Uterus (tissue), 4 donors: ENCODE measurements at places on chromosomes 7 and 10. TPM values are rescaled to one million over a fixed set of nuclear protein-coding genes. Genes with fewer than 3 reads are reported as not detected.

GRCh38 chr10:115167751-115168150, 74.6 kb downstream of the ATRNL1 start:
- no peak for DNase-seq

GRCh38 chr10:124717911-124718741, 26.1 kb downstream of the FAM53B start:
- no peak for DNase-seq

DNA sequence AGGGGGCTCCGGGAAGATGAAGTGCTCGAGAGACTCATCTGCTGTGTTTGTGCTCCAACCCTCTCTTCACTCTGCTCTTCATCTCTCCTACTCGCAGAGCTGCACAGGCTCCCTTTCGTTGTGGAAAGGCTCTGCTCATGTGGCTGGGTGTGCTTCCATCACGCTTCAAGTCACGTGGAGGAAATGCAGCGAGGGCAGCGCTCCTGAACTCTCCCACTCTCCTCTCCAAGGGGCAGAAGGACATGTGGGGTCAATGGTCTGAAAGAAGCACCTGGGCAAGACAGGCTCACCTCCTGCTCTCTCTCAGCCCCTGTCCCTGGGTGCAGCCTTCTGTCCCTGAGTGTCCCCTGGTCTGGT, 72.6 kb downstream of the USP6NL start:
- no peak for DNase-seq

DNA sequence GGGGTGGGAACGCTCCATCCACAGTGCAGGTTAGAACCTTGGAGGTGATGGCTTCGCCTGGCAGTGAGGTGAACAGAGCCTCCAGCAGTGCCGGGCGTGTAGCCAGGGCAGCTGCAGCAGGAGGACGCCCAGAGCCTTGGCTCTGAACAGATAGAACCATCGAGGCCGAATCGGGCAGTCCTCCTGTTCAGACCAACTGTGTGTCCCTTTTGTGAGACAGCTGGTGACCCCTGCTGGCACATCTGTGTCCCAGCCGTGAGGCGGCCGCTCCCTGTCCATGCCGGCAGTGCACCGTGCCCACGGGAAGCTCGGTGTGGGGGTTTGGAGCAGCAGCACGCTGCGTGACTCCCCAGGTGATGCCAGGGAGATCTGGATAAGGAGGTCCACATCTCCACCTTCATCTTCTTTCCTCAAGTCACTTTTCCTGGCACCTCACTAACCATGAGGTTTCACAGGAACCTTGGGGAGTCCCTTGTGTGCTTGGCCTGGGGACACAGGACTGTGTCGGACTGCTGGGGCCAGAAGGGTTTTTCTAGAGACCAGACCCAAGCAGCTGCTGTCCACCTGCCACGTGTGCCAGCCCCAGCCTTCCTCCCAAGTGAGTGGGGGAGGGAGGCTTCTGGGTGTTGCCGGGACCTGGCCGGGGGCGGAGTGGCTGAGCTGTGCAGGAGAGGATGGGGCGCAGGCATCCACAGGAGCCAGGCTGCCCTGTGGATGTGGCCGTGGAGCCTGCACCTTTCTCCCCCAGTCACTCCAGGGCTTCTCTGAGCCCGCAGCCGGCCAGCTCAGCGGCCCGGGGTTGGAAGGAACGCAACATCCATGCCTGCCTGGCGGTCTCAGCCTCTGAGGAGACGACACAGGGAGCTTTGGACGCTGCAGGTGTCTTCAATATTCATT, 69.4 kb downstream of the DNAJB6 start:
- no peak for DNase-seq

DNA sequence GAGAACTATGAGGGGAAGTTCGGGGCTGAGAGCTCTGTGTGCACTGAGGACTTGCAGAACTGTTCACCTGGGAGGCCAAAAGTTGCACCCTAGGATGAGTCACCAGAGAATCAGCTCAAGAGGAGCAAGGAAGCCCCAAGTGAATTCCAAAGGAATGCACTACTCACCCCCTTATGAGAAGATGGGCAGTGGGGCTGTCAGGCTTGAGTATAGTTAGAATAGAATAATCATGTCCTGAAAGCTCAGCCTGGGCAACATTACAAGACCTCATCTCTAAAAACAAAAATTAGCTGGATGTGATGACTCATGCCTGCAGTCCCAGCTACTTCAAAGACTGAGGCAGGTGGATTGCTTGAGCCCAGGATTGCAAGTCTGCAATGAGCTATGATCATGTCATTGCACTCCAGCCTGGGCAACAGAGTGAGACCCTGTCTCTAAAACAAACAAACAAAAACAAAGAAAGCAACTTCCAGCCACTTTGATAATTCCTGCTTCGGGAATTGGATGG, 30.0 kb downstream of the MAP3K8 start:
- no peak for DNase-seq

DNA sequence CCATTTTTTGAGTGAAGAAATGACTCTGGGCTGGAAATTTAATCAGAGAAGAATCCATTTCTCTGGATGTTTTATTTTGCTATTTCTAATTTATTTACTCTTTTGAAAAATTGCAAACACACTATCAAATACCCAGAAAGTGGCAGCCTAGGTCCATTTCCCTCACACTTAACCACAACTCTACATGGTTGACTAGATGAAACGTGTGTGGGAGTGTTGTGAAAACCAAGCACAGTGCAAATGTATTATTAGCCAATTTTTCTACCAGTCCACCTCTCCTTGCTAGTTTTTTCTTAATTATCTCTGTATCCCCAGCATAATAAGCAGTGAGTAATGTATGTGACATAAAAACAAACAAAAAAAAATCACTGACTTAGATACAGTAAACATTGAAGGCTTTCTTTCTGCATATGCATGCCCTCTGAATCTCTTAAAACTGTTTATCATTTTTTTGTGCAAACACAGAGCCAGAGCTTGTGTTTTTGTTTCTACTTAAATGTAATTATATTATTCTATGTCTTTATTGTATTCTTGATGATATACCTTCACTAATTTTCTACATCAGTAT, 30.9 kb downstream of the SCIN start:
- DNase-seq: no peak

- DNase-seq: no peak
These were observed 36.3 kb downstream of the MET start for GRCh38 chr7:116708248-116708647.

GRCh38 chr10:63628526-63629362, 107.5 kb downstream of the REEP3 start:
- peak; percentile 52 for DNase-seq

DNA sequence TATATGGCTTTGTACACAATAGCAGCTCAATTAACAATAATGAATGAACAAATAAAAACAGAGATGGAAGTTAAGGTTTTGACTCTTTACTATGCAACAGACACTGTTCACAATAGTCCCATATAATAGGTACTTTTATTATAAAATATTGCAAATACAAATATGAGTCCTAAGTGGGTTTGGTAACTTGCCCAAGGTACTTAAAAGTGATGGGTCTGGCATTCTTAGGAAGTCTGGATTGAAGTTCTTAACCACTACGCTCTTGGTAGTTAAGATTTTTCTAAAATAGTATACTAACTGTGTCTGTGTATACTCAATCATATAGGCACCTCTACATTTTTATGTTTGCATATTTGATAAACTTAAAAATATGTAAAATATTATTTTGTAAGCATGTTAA, 55.5 kb downstream of the HGF start:
- DNase-seq: no peak

- DNase-seq: no peak
These were observed 650 bp downstream of the UBE2D1 start for GRCh38 chr10:58335306-58336005.

- no peak for DNase-seq
These were observed 396.5 kb downstream of the ADRA2A start for GRCh38 chr10:111473361-111473760.

DNA sequence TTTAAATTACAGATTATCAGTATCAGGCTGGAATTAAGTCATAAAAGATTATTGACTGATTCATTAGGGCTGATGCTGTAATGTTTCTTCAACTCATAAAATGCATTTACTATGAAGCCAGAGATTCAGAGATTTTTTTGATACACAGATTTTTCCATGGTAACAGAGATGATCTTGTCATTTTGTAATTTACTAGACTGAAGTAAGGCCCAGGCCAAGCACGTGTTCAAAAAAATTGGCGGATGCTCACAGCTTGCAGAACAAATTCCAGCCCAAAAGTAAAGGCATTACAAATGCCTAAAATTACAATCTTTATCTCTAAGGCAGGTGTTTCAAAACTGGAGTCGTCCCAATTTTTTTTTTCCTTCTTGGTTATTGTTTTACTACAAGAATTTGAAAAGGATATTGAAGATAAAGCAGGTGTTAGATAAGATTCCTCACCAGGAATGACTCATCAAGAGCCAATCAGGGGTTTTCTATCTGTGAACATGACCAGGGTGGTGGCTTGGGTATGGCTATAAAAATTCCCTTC, 78.4 kb upstream of the MEOX2 start:
- no peak for DNase-seq

- DNase-seq: no peak
These were observed 56.7 kb upstream of the SEMA3A start for GRCh38 chr7:84251277-84251781.

DNA sequence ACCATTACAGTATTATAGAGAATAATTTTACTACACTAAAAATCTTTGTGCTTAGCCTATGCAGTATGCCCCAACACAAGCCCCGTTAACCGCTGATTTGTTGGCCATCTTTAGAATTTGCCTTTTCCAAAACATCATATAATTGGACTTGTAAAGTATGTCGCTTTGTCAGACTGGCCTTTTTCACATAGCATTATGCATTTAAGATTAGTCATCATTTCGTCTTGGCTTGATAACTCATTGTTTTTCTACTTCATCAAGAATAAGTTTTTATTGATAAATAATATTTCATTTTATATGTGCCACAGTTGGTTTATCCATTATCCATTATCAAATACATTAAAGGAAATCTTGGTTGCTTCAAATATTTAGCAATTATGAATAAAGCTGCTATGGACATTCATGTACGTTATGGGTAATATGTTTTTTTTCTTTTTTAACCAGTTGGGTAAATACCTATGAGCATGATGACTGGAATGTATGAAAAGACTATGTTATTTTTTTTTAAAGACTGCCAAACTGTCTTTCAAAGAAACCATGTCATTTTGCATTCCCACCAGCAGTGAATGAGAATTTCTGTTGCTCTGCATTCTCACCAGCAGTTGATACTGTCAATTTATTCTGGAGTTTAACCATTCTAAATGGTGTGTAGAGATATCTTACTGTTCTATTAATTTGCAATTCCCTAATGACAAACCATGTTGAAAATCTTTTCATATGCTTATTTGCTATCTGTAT, 273.1 kb upstream of the KCND2 start:
- no peak for DNase-seq

CHST12 gene
- total RNA-seq: 30.5 TPM

MAP3K8 gene
- 20.0 TPM for total RNA-seq

SKIDA1 gene
- 0.26 TPM for total RNA-seq

HYAL4 gene
- not detected for total RNA-seq

CTTNBP2 gene
- total RNA-seq: 25.9 TPM

ELOVL3 gene
- 0.51 TPM for total RNA-seq

CCDC3 gene
- 40.6 TPM for total RNA-seq

C10orf62 gene
- not detected for total RNA-seq

IL15RA gene
- total RNA-seq: 35.0 TPM

UNC5B gene
- 5.3 TPM for total RNA-seq

SUN3 gene
- not detected for total RNA-seq
